ENCODE measurements at places on chromosomes 7 and 10.

DNA sequence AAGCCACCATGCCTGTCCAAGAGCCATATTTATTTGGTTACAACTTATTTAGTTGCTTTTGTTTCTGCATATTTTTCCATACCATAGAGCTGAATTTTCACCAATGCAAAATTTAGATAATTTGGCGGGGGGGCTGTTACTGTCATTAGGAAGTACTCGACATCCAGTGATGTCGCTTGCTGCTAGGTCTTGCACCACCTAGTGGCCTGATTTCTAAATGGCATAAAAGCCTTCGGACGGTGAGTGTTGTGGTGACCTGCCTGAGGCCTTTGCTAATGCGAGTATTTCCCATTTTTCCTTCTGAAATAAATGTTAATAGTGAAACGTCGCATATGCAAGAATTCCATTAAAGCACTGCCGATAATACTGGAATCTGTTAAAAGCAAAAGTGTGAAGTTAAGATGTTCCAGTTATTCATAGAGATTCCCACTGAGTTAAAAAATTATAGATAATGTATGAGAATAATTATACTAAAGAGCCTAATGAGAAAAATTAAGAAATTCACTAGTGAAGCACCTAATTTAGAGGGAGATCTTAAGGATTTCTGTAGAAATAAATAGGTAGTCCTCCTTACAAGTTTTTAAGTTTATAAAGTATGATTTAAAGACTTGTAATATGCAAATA is 86.1 kb upstream of the DNAJB6 start:
- DNase-seq, result no peak

GRCh38 chr7:134766779-134767519 is 12.5 kb upstream of the CALD1 start:
- DNase-seq, result no peak

DNA sequence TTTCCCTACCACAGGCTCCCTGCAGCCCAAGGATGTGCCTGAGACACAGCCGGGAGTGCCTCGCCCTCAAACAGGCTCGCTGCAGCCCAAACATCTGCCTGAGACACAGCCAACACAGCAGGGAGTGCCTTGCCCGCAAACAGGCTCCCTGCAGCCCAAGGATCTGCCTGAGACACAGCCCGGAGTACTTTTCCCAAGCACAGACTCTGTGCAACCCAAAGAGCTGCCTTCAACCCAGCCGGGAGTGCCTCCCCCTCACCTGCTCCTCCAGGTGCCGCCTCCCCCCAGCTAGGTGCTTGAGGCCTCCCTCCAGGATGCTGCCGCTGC is 42.9 kb downstream of the ANTXRL start:
- no peak for DNase-seq

DNA sequence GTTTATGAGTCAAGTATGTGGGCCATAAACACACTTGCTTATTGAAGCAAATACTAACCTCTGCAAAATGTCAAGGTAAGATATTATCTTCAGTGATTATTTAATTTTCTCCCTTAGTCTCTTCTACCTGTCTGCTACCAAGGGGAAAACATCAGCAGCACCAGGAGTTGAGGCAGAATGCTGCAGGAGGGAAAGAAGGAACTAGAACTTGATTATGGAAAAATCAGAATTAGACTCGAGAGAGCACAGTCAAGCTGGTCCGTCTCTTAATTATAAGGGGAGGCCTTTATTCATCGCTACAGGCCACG is 4.9 kb upstream of the ZFYVE27 start:
- DNase-seq, result no peak

GRCh38 chr10:7030134-7030855 is 380.5 kb downstream of the SFMBT2 start:
- DNase-seq, result no peak

DNA sequence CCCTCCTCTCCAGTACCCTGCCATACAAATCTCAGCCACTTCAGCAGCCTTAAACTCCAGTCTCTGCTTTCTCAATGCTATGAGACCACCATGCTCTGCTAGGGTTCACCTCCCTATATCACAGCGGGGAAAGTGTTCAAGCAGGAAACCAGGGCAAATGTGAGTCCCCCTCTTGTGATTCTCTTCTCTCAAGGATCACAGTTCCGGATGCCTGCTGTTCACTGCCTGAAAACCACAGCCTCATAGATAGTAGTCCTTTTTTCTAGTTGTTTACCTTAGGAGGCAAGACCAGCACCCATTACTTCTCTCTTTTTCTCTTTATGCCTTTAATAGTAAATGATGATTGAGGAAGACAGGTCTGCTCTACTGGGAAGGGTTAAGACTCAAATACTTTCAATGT is 100.8 kb downstream of the SGMS1 start:
- DNase-seq, result no peak

GRCh38 chr7:6496842-6497636 is 49.3 kb upstream of the DAGLB start:
- DNase-seq, result no peak

DNA sequence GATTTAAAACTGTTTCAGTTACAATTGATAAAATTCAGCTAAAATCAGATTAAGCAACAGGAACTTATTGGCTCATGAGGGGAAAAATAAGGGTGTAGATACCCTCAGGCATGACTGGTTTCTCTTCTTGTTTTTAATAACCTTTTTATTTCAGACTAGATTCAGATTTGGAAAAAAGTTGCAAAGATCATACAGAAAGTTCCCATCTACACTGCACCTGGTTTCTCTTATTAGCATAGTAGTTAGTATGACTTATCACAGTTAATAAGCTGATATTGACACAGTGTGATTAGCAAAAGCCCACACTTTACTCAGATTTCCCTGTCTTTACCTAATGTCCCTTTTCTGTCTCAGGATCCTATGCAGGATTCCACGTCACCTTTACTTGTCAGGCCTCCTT is 53.3 kb downstream of the HTR5A start:
- no peak for DNase-seq

DNA sequence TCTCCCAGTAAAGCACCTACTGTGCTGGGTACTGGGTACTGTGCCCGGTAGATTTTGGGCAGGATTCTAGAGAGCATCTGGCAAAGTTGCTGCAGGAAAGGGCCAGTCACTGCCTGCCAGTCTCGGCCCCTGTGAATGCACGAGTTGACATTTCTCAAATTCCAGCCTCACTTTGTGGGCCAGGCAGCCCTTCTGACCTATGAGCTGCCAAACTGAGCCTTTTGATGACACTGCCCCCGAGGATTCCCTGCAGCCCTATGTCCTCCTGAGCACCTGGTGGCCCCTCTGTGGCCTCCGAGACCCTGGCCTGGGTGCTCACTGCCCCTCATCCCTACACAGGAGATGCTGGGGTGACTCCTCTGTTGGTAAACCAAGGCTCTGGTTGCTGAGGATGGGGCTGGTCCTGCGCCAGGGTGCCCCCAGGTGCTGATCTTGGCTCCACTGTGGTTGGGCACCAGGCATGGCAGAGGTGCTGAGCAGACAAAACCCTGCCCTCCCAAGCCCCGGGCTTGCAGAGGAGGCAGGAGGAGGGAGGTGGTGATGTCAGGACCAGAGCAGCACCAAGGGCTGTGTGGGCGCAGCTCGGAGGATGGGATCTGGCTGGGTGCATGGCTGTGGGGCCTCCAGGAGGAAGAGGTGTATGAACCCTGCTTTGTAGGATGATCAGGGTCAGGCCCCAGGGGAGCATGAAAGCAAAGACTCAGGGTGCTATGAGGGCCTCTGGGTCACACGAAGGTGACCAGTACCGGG is 16.2 kb downstream of the LHPP start:
- DNase-seq, result no peak

- no peak for DNase-seq
Measured at GRCh38 chr7:134908289-134908688, 78.0 kb upstream of the AGBL3 start.

GRCh38 chr7:157016024-157016351 is 5.5 kb upstream of the MNX1 start:
- DNase-seq, result no peak

DNA sequence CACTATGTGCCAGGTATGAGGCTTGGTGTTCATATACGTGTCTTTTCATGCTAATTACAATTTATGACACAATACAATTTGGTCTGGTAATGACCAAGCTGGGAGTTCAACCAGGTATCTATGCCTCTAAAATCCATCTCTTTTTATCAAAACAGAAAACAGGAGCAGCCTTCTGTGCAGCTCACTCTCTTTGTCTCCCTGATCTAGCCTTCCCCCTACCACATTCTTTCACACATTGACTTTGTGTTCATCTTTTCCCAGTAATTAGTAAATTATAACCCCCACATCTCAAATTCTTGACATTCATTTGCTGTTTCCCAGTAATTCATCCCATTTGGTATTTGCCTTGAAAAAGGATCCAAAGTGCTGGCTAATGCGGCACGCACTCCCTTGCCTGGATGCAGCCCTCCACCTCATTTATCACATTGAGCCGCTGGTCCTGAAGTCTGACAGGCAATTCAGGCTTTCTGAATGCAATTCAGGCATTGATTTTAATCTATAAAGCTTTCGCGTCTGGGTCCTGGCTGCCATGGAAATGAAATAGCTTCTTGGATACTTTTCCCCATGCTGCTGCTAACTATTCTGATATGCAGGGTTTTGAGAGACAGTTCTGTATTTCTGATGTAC is 112.5 kb upstream of the ANKRD1 start:
- no peak for DNase-seq

GRCh38 chr10:62577666-62578291 is 203.6 kb downstream of the ZNF365 start:
- no peak for DNase-seq

GRCh38 chr10:112945811-112946210 is 4.2 kb upstream of the TCF7L2 start:
- DNase-seq, result no peak

- DNase-seq, result no peak
Measured at GRCh38 chr10:3729397-3729976, 55.5 kb downstream of the KLF6 start.

DNA sequence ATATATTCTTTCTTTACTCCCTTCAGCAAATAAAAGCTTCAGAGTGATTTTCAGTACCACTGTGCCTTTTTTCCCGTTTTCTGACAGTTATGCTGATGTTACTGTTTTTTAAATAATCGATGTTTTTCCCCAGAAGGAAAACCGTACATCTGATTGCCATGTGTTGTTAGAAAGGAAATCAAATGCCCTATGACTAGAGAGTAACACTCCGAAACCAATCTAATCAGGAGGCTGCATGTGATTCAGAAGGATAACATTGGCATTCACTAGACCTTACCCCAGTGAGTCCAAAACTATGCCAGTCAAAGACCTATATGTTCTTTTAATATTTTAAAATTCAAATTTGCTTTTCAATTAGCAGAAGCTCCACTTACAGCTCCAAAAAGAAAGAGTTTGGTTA is 116.3 kb downstream of the TMEM26 start:
- no peak for DNase-seq

DNA sequence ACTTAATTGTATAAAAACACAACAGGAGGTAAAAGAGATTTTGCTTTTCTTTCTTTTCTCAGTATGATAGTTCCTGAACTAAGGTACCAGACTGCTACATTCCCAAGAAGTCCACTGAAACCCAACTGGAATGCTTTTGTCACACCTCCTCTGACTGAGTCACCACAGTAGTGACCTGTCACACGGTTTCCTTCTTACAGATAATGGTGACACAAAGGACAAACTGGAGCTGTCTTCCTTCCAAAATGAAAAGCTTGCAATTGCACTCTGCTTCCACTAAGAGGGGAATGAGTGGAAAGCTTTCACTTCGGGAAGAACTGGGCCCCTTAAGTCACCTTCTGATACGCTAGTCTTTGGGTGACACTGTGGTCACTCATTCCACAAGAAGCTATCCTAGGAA is 122.2 kb downstream of the KMT2E start:
- DNase-seq, result no peak

All from NCI-H748 treated with DMSO at 0.1 percent for 48 hours (cell line).